ENCODE measurements at places on chromosomes 1 and 21.

GRCh38 chr1:180360333-180361075, 130.4 kb downstream of the LHX4 start:
- no peak for DNase-seq

DNA sequence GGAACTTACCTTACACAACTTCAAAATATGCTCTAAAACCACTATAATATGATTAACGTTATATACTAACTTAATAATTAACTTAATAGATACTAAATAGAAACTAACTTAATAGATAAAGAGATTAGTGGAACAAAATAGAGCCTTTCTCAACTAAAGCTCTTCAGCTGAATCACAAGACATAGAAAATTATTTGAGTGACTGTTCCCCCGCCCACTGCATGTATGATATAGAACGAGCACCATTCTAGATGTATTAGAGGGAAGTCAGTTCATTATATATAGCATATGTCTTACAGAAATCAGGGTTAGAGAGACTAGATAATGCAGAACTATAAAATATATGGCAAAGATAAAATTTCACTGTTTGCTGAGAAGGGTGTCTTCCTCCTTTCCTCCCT, 16.3 kb downstream of the LYPLAL1 start:
- DNase-seq, result no peak

GRCh38 chr1:152374451-152374850, 14.6 kb upstream of the FLG2 start:
- no peak for DNase-seq

DNA sequence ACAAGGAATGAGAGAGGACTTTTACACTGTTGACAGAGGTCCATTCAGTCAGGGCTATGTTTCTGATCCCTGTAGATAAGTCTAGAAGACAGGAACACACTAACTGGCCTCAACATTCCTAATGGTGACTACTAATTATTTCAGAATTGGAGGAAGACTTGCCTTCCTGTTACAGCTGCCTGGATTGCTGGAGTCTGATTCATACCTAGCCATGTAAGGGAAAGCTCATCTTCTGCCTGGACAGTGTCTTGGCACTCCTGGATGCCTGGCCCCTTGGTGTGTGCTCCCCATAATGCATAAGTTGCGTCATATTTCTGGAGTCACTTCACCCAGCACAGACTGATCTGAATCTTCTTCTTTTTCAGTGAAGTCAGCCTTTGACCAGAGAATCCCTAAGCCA, 326.0 kb upstream of the RUNX1 start:
- no peak for DNase-seq

DNA sequence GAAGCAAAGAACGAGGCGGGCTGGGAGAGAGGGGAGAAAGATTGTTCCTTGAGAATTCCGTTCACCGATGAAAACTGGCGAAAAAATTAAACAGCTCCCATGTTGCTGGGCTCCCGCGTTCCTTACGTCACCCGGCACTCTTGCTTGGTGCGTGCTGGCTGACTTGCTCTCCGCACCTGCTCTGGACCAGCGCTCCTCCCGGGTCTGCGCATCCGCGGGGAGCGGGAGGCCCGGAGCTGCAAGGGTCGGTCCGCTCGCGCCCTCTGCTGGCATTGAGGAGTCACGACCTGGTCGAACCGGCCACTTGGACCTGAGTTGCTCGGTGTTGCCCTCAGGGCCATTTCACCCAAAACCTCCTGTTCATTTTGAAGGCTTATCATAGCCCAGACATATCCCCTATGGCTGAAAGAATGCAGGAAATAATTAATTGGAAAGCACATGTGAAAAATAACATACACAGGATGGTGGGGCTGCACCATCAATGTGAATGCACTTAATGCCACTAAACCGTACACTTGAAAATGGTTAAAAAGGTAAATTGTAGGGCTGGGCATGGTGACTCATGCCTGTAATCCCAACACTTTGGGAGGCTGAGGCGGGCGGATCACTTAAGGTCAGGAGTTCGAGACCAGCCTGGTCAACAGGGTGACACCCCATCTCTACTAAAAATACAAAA, 98.9 kb upstream of the BACE2 start:
- DNase-seq, result peak; percentile 92

DNA sequence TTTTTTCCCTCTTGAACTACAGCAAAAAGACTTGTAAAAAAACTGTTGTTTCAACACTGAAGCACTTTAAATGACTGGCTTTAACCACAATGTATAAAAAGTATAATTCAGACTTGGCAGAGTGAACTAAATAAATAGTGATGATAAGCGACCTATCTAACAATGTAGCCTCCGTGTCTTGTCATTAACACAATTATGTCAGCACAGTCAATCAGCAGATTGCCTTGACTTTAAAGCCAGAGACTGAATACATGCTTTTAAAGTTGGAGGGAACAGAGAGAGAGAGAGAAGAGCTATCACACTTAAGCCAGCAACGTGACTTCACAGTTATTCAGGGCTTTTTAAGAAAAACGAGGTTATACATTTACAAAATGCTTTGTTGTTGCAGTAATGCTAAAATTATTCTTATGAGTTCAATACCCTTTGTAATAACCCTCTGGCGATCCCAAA, 378.1 kb downstream of the LMO4 start:
- no peak for DNase-seq

- DNase-seq, result no peak
Measured at GRCh38 chr1:56061824-56062223, 517.5 kb downstream of the PLPP3 start.

GRCh38 chr1:25735956-25736529, 64.0 kb upstream of the SELENON start:
- no peak for DNase-seq

GRCh38 chr1:74822851-74823401, 90.0 kb downstream of the TYW3 start:
- no peak for DNase-seq

DNA sequence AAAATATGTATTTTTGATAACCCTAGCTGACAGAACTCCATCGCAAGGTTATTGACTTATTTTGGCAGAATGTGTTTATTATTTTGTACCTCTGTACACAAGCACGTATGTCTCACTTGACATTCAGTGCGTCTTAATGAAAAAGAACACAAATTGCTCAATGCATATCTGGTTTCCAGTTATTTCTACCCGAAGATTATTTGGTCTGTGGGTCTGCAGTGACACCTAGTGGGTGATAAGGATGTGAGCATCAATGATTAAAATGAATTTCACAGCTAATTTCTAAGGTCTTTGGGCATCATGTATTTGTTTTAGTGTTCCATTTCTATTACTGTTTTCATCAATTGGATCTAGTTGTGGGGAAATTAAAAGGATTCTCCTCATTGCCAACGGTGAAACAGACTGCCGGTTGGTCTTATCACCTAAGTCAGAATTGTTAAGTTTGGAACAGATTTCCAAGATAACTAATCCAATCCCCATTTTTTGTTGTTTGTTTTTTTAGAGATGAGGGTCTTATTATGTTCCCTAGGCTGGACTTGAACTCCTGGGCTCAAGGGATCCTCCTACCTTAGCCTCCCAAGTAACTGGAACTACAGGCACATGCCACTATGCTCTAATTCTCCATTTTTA, 13.9 kb downstream of the DDX20 start:
- DNase-seq, result peak; percentile 45

GRCh38 chr1:165239873-165240272, 116.6 kb downstream of the LMX1A start:
- DNase-seq, result no peak

Measured in femur (tissue), 1 donor.